ENCODE measurements at places on chromosomes 7 and 10.

- DNase-seq: no peak
Measured at GRCh38 chr10:11899067-11899876, 76.1 kb downstream of the PROSER2 start.

- no peak for DNase-seq
Measured at GRCh38 chr10:104928734-104929133, 287.6 kb downstream of the SORCS3 start.

DNA sequence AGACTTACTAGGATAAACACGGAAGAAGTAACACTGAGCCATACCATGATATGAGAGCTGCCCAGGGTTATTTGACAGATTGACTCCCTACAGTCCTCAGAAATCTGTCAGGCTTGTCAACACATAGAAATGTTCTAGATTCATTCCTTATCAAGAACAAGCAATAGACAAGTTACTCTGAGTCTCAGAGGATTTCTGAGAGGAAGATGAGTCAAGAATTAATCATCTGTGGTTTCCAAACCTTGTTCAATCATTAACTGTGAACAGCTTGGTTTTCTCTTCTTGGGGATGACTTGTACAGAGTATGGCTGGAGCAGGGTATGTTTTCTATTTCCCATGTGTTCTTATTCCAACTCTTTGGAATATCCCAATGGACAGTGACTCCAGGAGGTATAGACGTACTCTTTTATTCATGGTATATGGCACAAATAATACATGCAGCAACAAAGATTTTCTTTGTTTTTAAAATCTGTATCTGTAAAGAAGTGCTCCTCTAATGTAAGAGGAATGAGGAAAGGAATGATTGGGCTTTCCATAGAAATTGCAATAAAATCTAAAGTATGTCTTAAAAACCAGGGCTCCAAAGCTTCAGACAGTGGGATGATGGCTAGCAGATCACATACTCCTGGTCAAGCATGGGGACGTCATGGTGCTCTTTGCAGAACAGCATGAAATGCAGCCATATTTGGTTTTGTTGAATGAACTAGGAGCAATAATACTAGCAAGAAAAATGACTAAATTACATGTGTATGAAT is 11.9 kb upstream of the SFR1 start:
- no peak for DNase-seq

DNA sequence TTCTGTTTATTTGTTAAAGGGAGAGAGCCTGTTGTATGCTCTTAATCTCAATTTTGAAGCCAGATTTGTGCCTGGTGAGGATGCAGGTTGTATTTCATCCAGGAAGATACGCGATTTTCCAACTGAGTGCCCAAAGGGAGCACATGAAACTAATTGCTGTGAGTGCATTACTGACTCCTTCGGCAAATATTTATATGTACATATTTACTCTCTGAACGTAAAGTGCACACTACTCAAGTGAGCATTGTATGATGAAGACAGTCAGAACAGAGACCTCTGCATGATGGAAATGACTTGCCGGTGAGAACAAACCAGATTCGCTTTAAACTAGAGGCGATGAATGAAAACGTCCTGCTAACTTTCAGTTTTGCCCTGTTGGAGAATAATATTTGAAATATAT is 130.1 kb downstream of the MALRD1 start:
- DNase-seq: no peak

- no peak for DNase-seq
Measured at GRCh38 chr10:123634221-123634620, 31.9 kb upstream of the GPR26 start.

DNA sequence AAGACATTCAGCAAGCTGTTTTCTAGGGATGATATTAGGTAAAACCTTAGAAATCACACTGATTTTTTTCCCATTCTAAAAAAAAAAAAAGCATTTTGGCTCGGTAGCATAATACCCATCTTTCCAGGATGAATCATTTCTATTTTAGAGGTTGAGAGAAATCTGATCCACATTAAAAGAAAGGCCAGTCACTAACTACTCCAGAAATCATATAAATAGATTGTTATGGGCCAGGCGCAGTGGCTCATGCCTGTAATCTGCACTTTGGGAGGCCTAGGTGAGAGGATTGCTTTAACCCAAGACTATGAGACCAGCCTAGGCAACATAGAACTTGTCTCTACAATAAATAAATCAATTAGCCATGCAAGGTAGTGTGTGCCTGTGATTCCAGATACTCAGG is 164.3 kb downstream of the BAMBI start:
- DNase-seq: no peak

GRCh38 chr7:47671358-47671757 is 89.4 kb upstream of the TNS3 start:
- no peak for DNase-seq

- DNase-seq: no peak
Measured at GRCh38 chr10:88693392-88694020, 12.5 kb upstream of the LIPK start.

DNA sequence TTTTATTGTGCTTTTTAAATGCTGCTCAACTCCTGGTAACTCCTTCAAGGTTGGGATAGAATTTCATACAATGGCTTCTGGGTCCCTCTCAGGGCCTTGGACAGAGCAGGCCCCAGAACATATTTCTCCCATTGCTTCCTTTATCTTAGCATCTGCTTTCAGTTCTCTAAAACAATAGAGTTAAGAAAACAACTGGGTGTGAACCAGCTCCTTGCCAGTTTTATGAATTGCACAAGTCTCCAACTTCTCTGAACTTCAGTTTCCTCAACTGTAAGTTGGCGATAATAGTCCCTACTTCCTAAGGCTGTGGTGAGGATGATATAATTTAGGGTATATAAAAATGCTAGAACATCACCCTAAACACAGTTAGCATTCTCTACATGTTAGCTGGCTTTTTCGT is 77.0 kb upstream of the INHBA start:
- no peak for DNase-seq

- no peak for DNase-seq
Measured at GRCh38 chr7:156918635-156919034, 25.7 kb upstream of the LMBR1 start.

Data from CD4-positive, alpha-beta T cell treated with Interleukin-4 for 1 hour (primary cell).